ENCODE measurements at places on chromosomes 5 and 9.

GRCh38 chr9:107513464-107514100 lies 24.0 kb upstream of the KLF4 start:
- no peak for DNase-seq

DNA sequence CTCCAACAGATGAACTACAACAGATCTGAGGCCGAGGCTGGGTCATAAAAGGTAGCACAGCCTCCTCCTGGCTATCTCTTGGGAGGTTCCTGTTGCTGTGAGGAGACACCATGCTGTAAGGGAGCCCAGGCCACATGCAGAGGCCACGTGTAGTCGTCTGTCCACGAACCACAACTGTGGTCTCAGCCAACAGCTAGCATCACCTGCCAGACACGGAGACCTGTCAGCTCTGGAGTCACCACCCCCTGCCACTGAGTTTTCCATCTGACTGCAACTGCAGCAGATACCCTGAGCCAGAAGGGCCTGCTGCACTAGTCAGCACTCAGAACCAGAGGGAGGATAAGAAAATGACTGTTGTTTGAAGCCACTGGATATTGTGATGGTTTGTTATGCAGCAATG lies 12.7 kb upstream of the GOLM1 start:
- no peak for DNase-seq

DNA sequence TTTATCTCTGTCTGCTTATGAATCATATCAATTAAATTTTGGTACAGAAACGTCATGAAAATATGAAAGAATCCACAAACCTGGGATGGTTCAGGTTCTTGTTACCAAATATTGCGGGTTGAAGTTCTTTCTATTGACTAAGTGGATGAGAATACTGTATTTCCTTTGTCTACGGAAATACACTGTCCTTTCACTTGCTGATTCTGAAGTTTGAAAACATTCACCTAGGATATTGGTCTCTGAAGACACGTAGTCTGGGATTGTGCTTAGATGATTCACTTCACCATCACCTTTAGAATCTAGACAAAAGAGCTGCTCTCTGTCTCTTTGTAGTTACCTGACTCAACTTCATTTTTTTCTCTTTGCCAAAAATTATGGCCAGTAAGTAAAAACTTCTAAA lies 222.4 kb downstream of the FBN2 start:
- no peak for DNase-seq

GRCh38 chr5:32690153-32690552 lies 21.0 kb upstream of the NPR3 start:
- DNase-seq: no peak

- no peak for DNase-seq
Measured at GRCh38 chr5:174581479-174581878, 142.9 kb upstream of the MSX2 start.
